ENCODE measurements at places on chromosomes 5 and 9. TPM values are rescaled to one million over a fixed set of nuclear protein-coding genes. Genes with fewer than 3 reads are reported as not detected.
A peak's percentile ranks its signal among the peaks of the same experiment; 100 is the strongest.

DNA sequence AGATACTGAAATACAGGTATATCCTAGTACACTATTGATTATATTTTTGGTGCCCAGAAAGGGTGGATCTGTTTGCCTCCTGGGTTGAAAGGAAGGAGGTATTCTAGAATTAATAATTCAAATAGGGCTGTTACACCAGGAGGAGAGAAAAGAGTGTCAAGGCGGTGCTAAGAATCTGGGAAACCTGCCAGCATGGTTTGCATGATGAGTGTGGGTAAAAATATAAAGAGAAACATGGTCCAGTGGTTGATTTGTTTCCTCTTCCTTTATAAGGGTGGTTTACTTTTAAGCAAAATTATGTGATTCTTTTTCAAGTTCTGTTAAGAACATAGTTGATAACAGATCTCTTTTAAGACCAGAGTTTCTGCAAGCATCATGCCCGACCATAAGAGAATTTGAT, 69.4 kb upstream of the NFIB start:
- DNase-seq = no peak
- H3K36me3 ChIP-seq = no peaks in the 10 kb centered on the region
- no peaks in the 10 kb centered on the region for H3K27me3 ChIP-seq
- 0 out of 2 replicates have a peak, but pooled peaks cover 6% of the 10 kb centered on the region for H3K4me1 ChIP-seq

Gene SLC36A3
- not detected for total RNA-seq

- peaks cover 64% of the 10 kb centered on the region for H3K4me1 ChIP-seq
- no peak for DNase-seq
- no peaks in the 10 kb centered on the region for H3K27me3 ChIP-seq
Measured at GRCh38 chr5:107607671-107608345, 62.9 kb downstream of the EFNA5 start.

DNA sequence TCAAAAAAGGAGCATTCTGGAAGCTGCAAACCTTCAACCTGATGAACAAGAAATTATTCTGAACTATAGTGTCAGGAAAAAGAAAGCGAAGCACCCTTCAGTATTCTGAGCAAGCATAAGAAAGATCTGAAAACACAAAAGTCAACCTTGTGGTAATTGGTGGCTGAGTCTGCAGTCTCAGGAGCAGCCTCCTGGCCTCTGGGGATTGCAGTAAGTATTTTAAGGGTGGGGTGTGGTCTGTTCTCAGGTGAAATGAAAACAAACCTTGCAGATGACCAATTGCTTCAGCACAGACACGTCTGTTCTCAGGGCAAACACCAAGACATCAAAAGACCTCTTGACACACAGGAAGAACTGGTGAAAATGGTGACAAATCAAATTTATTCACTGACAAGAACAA, 147.8 kb upstream of the RAPGEF1 start:
- H3K27ac ChIP-seq = peak overlapping the region; percentile 18
- no peak for DNase-seq
- H3K27me3 ChIP-seq = no peaks in the 10 kb centered on the region
- no peak overlapping the region for H3K4me3 ChIP-seq
- no peaks in the 10 kb centered on the region for H3K36me3 ChIP-seq

- no peak for DNase-seq
- no peaks in the 10 kb centered on the region for H3K36me3 ChIP-seq
- H3K4me3 ChIP-seq = no peak overlapping the region
- H3K27ac ChIP-seq = no peak overlapping the region
- H3K27me3 ChIP-seq = no peaks in the 10 kb centered on the region
- H3K4me1 ChIP-seq = no peaks in the 10 kb centered on the region
Measured at GRCh38 chr9:116020146-116020545, 133.4 kb upstream of the PAPPA start.

DNA sequence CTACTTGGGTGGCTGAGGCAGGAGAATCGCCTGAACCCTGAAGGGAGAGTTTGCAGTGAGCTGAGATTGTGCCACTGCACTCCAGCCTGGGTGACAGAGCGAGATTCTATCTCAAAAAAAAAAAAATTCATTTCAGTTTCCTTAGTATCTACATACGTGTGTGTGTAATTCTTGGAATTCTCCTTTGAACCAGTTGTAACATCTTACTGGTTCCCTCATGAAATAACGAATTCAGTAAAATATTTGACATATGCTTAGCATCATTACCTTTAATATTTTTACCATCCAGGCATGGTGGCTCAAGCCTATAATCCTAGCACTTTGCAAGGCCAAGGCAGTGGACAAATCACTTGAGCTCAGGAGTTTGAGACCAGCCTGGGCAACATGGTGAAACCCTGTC, 8.8 kb downstream of the PHYHD1 start:
- peaks cover 4% of the 10 kb centered on the region for H3K4me1 ChIP-seq
- no peak overlapping the region for H3K4me3 ChIP-seq
- DNase-seq = no peak
- no peaks in the 10 kb centered on the region for H3K27me3 ChIP-seq
- H3K27ac ChIP-seq = no peak overlapping the region

- H3K36me3 ChIP-seq = peaks cover 26% of the 10 kb centered on the region
- no peak overlapping the region for H3K4me3 ChIP-seq
Measured at GRCh38 chr5:111498346-111498745, 14.0 kb downstream of the STARD4 start.

All from GM23338 (cell line).